Retina (tissue), 1 donor: ENCODE measurements at places on chromosomes 7 and 10.

- DNase-seq = no peak
Observed at GRCh38 chr10:88974446-88975376, 15.9 kb upstream of the FAS start.

DNA sequence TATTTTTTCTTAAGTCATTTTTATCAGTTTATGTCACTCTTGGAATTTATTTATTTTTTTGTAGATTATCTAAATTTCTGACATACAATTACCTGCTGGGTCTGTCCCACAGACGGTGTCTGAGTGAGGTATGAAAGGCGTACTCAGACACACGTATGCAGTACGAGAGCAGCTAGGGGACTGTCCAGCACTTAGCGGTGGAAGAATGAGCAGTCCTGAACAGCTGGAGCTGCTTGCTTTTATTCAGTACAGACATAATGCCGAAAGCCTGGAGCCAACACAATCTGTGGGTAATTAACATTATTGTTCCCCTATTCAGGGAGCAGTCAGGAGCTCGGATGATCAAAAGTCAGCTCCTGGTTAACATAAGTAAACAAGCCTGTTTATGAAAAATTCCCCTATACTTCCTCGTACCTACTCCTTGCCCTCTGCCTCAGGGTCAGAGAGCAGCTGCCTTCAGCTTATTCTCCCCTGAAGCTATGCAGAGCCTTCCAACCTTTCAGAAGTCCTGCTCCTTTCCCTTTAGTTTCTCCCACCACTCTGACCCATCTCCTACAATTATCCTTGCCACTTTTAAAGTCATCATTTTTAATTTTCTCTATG, 488.0 kb upstream of the POM121L12 start:
- DNase-seq = no peak

DNA sequence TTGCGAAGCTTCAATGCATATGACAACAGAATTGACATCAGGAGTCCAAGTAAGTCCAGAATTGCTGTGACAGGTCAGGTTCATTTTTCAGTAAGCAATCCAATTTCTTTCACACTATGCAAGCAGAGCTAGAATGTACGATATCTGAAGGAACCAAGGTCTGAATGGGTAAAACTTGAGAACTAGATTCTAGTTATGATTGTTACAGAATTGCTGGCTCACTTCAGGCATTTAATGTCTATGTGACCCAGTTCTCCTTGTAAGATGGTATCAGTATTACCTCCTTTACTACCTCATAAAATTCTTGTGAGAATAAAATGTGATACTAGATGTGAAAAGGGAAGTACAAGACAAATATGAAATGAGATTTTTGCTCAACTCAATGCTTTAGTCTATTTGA, 159.6 kb downstream of the GPR158 start:
- DNase-seq = no peak

- DNase-seq = no peak
Observed at GRCh38 chr10:9634466-9634865, 1383.2 kb upstream of the CELF2 start.

DNA sequence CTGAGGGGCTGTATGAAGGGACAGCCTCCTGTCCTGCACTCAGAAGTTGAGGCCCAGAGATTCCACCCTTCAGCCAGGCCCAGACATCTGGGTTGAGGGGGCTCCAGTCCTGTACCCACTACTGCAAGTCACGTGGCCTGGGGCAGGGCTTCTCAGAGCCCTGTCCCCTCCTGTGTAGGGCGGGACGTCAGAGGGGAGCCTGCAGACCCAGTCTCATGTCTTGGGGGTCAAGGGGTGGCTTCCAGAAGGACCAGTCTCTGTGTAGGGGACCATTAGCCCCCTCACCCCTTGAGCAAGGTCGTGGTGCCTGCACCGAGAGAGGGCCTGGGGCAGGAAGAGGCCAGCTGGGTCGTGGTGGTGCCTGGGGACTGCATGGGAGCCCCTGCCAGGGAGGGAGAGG, 593 bp upstream of the PILRA start:
- no peak for DNase-seq

DNA sequence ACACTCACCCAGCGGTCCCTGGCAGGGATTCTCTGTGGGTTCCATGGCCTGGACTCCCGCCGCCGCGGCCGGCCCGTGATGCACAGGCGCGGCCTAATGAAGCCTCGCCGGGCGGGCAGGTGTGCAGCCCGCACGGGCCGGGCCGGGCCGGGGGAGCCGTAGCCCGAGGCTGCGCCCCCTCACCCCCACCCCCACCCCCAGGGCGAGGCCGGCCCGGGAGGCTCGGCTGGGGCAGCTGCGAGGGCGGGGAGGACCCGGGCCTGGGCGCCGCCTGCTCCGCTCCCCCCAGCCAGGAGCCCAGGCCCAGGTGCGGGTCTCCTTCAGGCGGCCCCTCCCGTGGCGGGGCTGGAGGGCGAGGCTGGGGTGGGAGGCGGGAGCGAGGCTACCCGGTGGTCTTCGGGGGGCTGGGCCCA, at the start of gene NOBOX:
TSS of gene NOBOX (minus strand) at position 45 of the 413 bp plus-strand sequence.
- DNase-seq = no peak

DNA sequence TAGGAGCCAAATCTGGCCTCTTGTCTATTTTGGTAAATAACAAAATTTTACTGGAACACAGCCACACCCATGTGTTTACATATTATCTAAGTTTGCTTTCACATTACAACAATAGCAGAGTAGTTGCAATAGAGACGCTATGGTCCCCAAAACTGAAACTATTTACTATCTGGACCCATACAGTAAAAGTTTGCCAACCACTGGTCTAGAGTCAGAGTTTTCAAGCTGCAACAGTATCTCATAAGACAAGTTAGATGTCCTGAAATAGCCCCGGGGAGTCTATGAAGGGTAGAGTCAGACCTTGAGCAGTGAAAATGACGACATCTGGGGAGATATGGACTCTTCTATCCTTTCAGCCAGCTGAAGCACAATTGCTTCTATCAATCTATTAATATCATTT, 74.2 kb downstream of the CTNNA3 start:
- DNase-seq = no peak

- DNase-seq = no peak
Observed at GRCh38 chr10:33094263-33095051, 136.4 kb upstream of the ITGB1 start.

- no peak for DNase-seq
Observed at GRCh38 chr7:12207046-12207445, 4.0 kb upstream of the TMEM106B start.

DNA sequence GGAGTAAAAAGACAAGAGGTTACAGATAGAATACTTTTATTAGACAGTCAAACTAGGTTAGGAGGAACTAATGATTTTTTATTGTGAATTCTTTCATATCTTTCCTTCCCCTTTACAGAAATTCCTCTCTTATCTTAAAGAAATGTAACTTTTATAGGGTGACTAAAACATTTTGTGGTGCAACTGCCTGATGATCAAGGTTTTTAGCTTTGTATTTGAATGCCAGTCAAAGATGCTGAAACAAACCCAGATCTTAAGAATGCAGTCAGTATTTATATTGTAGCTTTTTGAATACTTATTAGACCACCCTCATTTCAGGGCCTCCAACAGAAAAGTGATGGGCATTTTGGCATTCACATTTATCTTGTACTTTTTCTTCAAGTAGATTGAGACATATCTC, 27.4 kb downstream of the TAX1BP1 start:
- DNase-seq = no peak

DNA sequence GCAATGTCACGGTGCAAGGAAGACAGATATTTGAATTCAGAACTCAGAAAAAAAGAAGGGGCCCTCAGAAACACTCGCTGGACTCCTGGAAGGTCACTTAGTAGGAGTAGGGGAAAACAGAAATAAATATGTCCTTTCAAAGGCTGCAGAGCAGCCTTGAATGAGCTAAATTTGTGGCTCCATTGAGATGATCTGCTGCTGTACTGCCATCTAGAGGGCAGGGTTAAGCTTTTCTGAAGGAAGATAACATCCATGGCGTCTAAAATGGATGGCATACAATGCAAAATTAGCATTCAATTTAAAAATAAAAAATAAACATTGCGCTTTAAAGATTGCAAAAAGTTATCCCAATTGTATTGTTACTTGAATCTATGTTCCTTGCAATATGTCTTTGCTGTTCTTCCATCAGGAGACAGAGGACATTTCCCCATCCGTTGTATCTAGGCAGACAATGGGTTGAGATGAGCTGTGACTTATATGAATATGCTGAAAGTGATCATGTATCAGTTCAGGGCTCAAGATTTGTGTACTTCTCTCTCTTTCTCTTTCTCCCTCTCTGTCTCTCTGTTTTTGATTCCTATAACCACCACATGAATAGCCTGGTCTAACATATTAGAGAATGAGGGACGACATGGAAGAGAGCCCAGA, 642.2 kb downstream of the SH2D4B start:
- DNase-seq = no peak

DNA sequence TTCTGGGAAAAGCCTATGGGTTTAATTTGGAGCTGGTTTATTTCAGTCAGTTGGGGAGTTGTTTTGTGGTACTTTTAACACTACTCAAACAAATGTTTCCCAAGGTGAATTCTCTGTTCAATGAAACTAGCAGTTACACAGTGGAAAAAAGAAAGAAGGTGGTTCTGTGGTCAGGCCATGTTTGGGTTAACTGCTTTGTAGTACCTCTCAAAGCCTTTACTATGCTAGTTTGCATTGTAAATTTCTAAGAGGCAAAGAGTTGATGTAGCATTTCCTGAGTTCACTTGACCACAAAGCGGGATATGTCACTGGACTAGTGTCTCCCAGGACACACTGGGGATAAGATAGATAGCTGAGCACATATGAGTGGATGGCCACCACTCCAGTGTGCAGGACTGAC, 145.4 kb downstream of the KIF20B start:
- no peak for DNase-seq

- peak; percentile 57 for DNase-seq
Observed at GRCh38 chr7:26658389-26659084, 205.9 kb downstream of the SKAP2 start.
